Uterine smooth muscle cell (primary cell): ENCODE measurements at places on chromosomes 11 and 22. TPM values are rescaled to one million over a fixed set of nuclear protein-coding genes. Genes with fewer than 3 reads are reported as not detected.

The GPR83 gene
- under 0.01 TPM in 1 of 2 replicates, not detected in the other for total RNA-seq

The GLB1L2 gene
- total RNA-seq, result 0.37 and 0.44 TPM in 2 replicates

The TSPAN32 gene
- under 0.01 and 0.12 TPM in 2 replicates for total RNA-seq

The TMEM9B gene
- 33.6 and 39.4 TPM in 2 replicates for total RNA-seq

The TBX1 gene
- total RNA-seq, result 0.12 TPM in 1 of 2 replicates, not detected in the other

The KCNE3 gene
- 0.22 and 5.2 TPM in 2 replicates for total RNA-seq

The SCN4B gene
- total RNA-seq, result not detected in 2 replicates

The WT1 gene
- total RNA-seq, result 6.9 and 13.8 TPM in 2 replicates

The OR10A2 gene
- total RNA-seq, result not detected in 2 replicates

The HEPN1 gene
- total RNA-seq, result not detected in 2 replicates

The WNT11 gene
- 0.50 TPM in 1 of 2 replicates, not detected in the other for total RNA-seq

The CCDC157 gene
- 1.6 and 2.5 TPM in 2 replicates for total RNA-seq

The NXPE2 gene
- under 0.01 and 0.11 TPM in 2 replicates for total RNA-seq

The OLFML1 gene
- 4.2 and 10.5 TPM in 2 replicates for total RNA-seq

The OR8D1 gene
- under 0.01 TPM in 1 of 2 replicates, not detected in the other for total RNA-seq

The PHF21B gene
- under 0.01 TPM in 1 of 2 replicates, not detected in the other for total RNA-seq

The PATE4 gene
- total RNA-seq, result not detected in 2 replicates

The SLC29A2 gene
- 0.11 and 0.37 TPM in 2 replicates for total RNA-seq

The DGKZ gene
- total RNA-seq, result 38.5 and 41.3 TPM in 2 replicates

The SYT7 gene
- 31.4 and 43.6 TPM in 2 replicates for total RNA-seq

The CABP4 gene
- total RNA-seq, result not detected in 2 replicates

The RPS3 gene
- 1,878 and 2,289 TPM in 2 replicates for total RNA-seq

The PGR gene
- 3.7 and 4.1 TPM in 2 replicates for total RNA-seq

The P2RX6 gene
- 0.44 and 2.5 TPM in 2 replicates for total RNA-seq

The SLC22A12 gene
- not detected in 2 replicates for total RNA-seq

The SYCE3 gene
- not detected in 2 replicates for total RNA-seq

The MAJIN gene
- not detected in 2 replicates for total RNA-seq
